Activated CD4-positive, CD25-positive, alpha-beta regulatory T cell treated with anti-CD3 and anti-CD28 coated beads, Interleukin-2, amount 50 U/mL, for 16 hours (primary cell): ENCODE measurements at places on chromosomes 16 and 17.

GRCh38 chr17:76506408-76507345 lies 5.5 kb upstream of the RHBDF2 start:
- peak; percentile 75 for DNase-seq

DNA sequence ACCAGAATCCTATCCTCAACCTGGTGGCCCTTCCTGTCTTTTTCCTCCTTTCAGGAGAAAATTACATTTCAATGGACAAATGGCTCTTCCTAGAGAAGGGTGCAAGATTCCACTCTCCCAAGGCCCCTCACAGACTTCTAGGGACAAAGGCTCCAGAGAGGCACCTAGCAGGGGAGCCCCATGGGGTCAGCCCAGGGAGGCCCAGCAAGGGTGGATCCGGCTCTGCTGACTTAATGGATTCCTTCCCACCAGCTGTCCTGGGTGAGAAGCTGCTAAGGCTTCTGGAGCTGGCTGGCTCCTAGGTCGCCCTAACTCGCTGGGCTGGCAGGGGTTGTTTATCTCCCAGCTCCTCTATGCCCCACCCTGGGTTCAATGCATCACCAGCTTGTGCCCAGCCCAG lies 152.4 kb downstream of the ZNF423 start:
- DNase-seq: no peak

GRCh38 chr17:59842901-59843652 lies 49.7 kb downstream of the TUBD1 start:
- DNase-seq: no peak

- DNase-seq: no peak
Measured at GRCh38 chr17:21037117-21037803, 5.6 kb downstream of the USP22 start.

- DNase-seq: no peak
Measured at GRCh38 chr16:83887080-83887479, 11.8 kb upstream of the MLYCD start.

GRCh38 chr16:85139881-85140339 lies 27.6 kb upstream of the CIBAR2 start:
- DNase-seq: no peak

DNA sequence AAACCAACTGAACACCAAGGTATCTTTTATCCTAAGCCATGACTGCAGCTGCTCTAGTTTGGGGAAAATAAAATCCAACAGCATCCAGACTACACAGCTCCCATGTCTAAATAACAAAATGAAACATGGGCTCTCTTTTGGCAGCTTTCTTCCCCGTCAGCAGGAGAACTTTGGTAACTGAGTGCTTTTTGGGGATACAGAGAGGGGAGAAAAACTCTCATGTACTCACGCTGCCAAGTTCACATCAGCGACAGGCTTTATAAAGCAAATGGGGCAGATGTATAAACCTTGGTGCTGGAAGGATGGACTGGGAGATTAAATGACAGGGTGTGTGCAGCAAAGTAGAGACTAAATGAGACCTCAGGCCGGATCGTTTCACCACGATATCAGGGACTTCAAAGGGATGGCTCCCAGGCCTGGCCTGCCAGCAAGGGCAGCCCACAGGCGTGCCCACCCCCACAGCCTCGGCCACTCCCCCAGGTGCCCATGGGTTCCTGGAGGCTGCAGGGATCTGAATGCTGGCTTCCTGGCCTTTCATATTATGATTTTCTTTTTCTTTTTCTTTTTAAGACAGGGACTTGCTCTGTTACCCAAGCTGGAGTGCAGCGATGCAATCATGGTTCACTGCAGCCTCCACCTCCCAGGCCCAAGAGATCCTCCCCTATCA lies 174.6 kb downstream of the ZNF423 start:
- DNase-seq: no peak

- no peak for DNase-seq
Measured at GRCh38 chr16:67562526-67562917, at the start of gene CTCF. Gene CTCF (plus strand): TSS chr16:67562526. CDS start chr16:67610833, 48,307 bp downstream.

- no peak for DNase-seq
Measured at GRCh38 chr16:57694725-57695679, at the start of gene DRC7. Gene DRC7 (plus strand): TSS chr16:57694806. CDS start chr16:57697950, 3,144 bp downstream.

GRCh38 chr16:12082226-12082887 lies 105.8 kb downstream of the SNX29 start:
- no peak for DNase-seq

DNA sequence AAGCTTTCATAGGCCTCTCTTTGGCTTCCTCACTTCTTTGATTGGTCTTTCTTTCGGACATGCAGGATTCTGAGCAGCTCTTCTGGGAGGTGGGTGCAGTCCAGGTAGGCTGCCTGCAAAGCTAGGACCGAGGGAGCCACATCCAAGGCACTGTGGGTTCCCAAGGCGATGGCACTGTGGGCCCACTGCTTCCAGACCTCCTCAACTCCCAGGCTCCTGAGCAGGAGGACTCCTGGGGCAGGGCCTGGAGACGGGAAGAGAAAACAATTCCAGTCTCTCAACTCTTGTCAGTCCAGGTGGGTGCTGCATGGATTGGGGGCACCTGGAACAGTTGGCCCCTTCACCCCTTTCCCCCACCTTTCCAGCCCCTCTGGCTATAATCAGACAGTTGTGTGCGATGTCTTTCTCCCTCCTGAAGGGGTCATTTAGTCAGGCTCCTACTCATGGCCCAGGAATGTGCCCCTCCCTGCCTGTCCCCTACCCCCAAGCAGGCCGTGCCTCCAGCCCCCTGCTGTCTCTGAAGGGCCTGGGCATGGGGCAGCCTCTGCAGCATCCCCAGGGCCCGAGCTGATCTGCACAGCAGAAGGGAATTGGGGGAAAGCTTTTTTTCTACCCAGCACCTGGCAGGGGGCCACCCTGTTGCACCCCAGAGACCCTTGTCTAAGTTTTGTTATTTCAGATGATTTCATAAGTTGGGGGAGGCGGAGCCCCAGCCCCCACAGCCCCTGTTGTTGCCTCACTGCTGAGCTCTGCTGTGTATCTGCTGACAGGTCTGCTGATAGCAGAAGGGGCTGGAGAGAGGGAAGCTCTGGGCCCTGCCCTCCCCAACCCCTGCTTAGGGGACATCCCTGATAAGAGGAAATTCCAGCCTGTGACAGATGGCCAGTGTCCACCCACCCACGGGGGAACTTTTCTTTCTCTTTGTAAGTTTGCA lies 330.3 kb downstream of the SEC14L1 start:
- no peak for DNase-seq

DNA sequence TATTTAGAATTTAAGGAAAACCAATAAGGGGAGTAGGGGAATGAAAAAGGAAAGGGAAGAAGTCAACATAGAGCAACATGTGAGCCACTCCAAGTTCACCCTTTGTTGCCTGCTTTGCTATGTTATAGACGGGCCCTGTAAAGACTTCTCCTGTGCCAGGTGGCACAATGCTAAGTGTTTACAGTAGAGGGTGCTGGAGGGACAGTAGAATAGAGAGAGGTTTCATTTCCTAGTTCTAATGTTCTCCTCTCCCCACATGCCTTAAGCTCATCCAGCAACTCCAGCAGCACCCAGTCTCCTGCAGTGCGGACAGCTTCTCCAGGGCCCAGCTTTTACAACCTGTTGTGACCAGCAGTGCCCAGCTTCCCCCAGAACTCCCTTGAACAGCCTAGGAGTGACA lies 468.0 kb downstream of the HS3ST3B1 start:
- no peak for DNase-seq

DNA sequence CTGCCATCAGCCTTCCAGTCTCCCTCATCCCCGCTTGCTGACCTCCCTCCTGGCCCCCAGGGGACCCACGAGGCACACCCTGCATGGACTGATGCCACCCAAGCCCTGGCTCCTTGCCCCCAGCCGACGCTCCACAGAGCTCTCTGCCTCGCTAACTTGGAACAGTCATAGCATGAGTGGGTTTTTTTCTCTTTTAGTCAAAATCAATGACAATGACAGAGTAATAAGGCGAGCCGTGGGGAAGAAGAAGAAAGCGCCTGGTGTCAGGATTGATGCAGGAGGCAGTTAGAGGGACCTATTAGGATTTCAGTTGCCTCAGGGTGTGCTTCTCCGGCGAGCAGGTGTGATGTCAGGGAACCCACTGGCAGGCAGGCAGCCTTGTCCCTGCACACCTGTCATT lies 176.3 kb upstream of the TNRC6C start:
- DNase-seq: no peak
